ENCODE measurements at places on chromosomes 13 and 19.

DNA sequence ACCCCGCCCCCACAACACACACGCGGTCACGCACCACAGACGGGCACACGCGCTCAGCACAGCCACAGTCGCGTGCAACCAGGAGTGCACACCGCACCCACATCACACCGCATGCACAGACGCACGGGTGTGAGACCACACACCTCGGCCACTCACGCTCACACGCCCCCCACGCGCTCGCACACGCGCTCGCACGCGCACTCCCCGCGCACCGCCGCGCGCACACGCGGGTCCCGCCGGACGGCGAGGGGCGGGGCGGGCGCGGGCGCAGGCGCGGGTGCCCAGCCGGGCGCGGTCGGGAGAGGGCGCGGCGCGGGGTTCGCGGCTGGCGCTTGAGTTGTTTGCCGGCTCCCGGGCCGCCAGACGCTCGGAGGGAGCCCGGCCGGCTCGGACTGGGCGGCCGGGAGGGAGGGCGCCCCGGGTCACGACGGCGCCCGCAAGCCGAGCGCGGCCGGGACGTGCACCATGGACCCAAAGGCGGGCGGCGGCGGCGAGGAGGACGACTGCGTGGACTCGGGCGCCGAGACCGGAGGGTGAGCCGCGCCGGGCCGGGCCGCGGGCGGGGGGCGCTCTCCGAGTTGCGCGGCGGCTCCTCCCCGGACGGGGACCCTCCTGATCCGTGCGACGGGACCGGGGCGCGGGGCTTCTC lies at the start of gene FAM124A:
TSS of gene FAM124A (plus strand) at position 362 of the 649 bp plus-strand sequence. CDS start at position 466, 104 bp downstream.
- peak; percentile 39 for DNase-seq

DNA sequence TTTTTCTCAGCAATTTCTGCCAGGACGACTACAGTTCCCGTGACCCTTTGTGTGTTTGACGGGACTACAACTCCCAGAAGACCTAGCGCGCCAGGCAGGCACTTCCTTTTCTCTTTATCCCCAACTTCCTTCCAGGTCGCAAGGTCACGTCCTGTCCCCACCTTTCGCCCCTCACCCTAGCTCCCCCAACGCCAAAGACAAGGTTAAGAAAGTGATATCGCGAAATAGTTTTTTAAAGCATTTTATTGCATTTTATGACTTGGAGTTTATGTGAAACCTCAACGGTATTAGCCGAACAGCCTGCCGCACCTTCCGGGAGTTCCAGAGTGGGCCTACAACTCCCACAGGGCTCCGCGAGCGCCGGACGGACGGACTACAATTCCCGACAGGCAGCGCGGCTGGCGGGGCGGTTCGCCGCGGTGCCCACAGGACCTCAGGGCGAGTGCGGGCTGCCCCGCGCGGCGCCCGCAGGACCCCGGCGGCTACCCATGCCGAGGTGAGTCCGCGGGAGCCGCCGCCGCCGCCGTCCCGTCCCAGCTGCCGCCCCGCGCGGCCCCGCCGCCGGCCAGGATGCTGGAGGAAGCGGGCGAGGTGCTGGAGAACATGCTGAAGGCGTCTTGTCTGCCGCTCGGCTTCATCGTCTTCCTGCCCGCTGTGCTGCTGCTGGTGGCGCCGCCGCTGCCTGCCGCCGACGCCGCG lies at the start of gene NCLN:
TSS of gene NCLN (plus strand) at position 470 of the 699 bp plus-strand sequence. CDS start at position 571, 101 bp downstream.
- DNase-seq = peak; percentile 90

- no peak for DNase-seq
These were observed 104.2 kb downstream of the RAP2A start for GRCh38 chr13:97538203-97538602.

DNA sequence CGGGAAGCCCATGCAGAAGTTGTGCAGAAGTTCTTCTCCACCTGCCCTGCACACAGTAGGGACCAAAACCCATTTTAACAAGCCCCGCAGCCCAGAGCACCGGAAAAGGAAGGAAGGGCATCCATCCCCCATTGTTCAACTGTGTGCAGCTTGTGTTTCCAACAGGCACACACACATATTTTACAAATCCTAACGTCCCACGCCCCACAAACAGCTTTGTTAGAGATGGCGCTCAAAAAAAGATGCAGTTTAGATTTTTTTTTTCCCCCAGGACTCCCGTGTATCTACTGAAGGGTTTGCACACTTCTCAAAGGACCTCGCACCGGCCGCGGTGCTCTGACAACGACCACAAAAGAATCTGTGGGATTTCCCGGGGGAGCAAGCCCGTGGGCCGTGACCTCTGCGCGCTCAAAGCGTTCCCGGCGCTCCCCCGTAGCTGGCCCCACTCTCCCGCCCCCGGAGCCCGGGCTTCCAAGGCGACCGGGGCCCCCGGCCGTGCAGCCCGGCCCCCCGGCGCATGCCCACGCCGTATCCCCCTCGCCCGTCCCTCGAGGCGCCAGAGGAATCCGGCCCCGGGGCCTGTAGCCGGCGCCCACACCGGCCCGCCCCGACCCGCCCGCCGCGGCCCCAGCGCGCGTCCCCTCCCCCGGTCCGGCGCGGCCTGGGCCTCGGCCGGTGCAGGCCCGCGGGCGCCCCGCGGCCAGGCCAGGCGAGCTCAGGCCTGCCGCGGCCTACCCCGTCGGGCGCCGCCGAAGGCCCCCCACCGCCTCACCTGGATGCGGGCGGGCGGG lies 523 bp downstream of the ELAVL1 start:
- peak; percentile 23 for DNase-seq

DNA sequence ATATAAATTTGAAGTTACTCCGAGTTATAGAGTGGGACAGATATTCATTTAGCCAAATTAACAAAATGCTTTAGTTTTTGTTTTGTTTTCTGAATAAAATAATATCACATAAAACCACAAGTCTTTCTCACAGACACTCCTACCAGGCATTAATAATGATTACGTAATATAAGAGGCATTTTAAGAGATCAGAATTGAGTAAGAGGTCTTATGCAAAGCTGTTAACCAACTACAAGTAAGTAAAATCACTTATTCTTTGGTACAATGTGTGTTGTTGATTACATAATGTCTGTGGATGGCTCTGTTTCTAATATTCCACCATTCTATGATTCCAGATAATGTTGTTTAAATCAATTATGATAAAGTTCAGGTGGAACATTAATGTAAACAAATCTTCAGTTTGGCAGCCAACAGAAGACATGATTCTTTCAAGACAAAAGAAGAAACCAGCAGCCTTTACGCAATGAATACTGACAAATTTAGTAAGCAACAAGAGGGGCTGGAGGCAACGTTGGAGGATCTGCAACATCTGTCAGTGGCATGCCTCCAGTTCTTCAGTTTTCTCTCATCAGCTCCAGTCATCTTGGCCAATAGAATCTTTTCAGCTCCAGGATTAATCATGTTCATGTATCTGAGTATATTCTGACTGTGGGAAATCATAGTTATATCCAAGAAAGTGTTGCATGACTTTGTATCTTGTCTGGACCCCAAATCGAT lies 403.8 kb downstream of the SLITRK5 start:
- DNase-seq = no peak

DNA sequence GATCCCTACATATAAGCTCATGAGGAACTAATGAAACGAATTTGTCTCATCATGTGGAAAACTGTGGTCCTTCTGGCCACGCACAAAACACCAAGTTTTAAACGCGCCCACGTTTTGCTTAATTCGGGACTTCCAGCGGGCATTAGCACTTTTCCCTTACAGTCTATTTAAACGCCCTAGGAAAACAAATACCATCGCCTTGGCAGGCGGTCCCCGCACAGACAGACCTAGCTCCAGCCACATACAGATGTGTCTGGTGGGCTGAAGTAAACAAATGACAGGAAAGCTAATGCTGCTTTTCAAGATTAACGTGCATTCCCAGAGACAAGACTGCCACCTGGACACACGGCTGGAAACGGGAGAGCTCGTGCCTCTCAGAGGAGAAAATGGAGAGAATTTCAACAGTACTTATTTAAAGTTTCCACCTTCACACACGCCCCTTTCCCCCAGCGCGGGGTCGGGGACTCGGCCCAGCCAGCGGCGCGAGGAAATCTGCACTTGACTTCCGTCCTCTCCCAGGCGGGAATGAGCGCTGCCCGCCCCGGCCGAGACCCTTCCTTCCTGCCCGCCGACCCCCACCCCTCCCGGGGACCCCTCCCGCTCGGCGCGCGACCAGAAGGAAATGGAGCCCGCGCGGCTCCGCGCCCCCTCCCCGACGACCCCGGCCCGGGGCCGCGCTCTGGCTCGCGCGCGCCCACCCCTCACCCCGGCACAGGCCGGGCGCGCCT lies 931 bp downstream of the USP12 start:
- peak; percentile 18 for DNase-seq

GRCh38 chr19:50322931-50323781 lies 6.0 kb downstream of the KCNC3 start:
- DNase-seq = no peak

DNA sequence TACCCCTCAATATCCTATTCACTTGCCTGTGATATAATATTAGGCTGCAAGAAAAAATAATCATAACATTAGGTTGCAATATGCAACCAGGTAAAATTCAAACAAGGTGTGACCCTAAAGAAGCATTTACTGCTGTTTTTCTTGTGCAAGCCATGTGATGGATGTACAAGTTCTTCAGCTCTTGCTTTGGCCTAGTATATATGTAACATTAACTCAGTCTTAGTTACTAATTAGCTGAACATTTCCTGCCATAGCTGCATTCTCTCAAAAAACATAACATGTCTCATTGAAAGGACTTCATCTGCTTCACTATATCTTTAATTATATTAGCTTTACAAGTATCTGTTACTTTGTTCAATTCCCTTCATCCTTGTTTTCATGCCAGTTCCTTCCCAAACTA lies 406.8 kb upstream of the HTR2A start:
- DNase-seq = no peak

DNA sequence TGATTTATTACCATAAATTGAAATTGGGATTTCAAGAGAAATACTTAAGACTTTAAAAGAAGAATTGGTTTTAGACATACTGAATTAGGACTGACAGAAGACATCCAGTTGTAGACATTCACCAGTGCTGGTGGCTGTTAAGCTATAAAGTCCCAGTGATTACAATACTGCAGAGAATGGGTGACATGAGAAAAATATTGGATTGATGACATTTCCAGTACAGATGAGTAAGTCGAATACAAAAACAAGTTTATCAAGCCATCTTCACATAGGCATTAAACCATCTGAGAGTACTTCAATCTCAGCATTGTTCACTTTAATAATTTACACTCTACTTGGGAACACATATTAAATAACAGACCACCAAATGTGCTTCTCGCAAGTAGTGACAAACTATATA lies 66.8 kb downstream of the TBC1D4 start:
- no peak for DNase-seq
